ENCODE measurements at places on chromosomes 12 and 14.

- DNase-seq: no peak
These were observed 113.2 kb downstream of the DENND5B start for GRCh38 chr12:31477687-31478086.

DNA sequence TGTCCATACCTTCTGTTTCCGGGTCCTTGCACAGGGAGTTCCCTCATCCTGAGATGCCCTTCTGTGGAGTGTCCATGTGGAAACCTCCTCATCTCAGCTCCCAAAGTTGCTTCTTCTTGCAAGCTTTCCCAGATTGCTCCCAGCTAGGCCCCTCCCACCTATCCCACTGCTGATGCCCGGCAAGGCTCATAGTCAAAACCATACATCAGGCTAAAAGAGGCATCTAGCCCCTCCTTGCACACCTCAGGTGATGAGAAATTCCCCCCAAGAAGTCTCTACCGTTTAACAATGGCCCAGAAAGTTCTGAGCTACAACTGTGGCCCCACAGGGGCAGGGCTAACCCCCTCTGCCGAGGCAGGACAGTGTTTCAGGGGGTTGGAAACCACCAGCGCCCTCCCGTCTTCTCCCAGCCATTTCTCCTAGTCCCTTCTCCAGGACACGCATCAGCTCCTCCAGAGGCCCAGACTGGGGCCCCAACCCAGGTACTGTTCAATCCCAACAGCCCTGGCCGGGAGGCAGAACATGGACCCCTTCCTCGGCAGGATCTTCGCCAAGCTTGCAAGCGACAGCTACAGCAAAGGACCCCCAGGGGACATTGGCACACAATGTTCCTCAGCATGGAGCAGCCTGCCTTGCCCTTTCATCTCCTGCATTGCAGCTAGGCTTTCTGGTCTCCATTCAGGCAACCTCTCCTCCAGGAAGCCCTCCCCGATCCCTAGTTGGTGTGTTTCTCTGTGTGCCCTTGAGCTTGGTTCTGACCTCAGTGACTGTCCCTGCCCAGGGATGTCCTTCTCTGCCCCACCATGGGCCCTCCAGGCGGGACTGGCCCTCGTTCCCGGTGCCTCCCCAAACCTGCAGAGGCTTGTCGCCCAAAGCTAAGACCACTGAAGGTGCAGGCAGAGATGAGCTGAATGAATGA is 4.5 kb upstream of the BEGAIN start:
- DNase-seq: no peak

DNA sequence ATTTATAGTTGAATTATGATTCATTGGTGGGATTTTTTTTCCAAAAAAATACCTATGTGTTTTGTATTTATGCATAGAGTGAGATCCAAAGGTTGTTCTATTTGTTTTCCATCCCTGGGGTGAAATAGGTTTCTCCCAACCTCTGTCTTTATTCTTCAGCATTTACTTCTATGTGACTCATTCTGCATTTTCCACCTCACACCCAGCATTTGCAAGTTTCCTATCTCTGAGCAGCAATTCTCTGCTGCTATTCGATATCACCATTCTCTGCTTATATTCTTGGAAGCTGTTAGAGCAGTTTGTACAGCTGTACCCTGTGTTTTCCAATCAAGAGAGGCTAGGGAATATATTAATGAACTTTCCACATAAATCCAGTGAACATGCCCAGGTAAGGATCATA is 538.9 kb downstream of the SNAPC1 start:
- DNase-seq: no peak

DNA sequence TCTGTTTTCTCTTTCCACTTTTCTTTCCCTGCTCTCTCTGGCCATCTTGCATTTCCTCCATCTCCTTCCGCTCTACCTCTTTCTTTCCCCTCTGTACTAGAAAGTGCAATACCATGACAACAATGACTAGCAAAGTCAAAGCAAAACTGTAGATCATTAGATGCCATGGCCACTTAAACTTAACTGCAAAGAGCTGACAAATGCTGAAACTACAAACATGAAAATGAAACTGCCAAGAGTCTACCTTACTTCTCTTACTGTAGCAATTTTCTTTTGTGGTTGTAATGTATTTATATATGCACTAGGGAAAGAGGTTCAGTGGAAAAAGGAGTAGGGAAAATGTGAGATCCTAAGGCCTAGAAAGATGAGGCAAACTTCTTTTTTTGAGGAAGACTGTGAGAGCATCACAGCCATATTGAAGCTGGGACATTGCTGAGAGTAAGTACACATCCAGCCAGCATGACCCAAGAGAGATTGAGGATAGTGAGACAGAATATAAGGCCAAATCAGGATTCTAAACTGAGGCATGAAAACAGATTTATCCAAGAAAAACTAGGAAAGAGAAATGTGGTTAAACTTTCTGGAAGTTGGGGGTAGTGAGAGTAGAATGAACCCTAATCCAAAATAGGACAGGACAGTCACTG is 276.6 kb upstream of the NAV3 start:
- no peak for DNase-seq

- DNase-seq: no peak
These were observed 106.1 kb downstream of the ZFP36L1 start for GRCh38 chr14:68686724-68687123.

DNA sequence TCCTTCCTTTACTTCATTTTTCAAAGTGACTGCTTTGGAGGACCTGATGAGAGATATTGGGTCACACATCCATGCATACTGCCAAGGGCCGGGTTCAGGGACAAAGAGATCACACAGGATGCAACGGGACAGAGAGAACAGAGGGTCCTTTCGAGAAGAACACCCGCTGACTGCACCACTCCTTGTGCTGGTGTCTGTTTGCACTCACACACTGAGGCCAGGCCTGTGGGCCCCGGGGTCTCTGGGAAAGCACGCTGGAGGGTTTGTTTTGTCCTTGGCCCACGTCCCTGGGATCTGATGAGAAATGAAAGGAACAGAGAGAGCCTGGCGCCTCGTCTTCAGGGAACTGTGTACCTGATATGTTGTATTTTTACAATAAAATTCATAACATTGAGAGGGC is 42.2 kb downstream of the PAH start:
- no peak for DNase-seq

DNA sequence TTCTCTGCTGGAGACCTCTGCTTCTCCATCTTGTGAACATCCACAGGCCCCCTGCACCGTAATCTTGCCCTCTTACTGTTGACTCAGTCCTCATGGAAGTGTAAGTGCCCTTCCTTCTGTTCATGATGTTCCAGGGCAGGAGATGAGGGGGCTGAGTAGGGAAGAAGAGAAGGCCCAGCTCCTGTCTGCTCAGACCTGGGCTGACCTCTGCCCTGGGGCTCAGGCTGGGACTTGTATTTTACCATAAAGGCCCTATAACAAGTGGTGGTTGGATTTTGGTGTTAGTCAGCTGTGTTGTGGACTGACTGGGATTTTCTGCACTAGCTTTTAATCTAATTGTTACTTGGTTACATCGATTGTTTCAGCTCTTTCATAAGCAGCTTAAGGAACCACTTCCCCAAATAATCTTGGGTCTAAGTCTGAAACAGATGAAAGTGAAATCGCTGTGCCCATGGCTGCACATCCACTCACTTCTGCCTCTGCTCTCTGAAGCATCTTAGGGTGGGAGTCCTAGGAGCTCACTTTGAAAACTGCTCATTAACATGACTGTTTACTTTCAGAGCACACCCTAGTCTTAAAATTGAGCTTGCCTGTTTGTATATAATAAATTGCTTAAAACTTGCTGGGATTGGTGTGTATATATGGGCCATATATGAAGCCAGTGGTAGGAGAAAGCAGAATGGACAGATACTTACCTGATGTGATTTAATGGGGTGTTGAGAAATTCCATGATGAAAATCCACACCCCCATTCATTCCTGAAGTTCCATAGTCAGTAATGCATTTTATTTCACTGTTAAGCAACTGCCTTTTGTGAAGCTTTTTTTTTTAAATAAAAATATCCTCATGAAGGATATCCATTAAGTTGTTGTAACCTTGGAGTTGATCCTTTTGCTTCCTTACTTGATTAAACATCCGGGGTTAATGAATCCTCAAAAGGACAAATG is 17.7 kb downstream of the C12orf71 start:
- DNase-seq: no peak

DNA sequence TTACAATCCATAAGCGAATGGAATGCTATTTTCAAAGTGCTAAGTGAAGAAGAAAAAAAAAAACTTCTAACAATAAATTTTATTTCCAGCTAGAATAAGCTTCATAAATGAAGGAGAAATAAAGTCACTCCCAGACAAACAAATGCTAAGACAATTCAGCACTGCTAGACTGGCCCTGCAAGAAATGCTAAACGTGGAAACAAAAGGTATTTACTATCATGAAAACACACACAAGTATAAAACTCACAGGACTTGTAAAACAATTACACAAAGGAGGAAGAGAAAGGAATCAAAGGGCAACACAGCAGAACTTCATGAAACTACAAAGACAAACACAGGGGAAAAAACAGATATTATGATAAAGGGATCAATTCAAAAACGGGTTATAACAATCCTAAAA is 85.8 kb upstream of the NELL2 start:
- no peak for DNase-seq

GRCh38 chr12:22034709-22035506 is 11.1 kb upstream of the CMAS start:
- no peak for DNase-seq

DNA sequence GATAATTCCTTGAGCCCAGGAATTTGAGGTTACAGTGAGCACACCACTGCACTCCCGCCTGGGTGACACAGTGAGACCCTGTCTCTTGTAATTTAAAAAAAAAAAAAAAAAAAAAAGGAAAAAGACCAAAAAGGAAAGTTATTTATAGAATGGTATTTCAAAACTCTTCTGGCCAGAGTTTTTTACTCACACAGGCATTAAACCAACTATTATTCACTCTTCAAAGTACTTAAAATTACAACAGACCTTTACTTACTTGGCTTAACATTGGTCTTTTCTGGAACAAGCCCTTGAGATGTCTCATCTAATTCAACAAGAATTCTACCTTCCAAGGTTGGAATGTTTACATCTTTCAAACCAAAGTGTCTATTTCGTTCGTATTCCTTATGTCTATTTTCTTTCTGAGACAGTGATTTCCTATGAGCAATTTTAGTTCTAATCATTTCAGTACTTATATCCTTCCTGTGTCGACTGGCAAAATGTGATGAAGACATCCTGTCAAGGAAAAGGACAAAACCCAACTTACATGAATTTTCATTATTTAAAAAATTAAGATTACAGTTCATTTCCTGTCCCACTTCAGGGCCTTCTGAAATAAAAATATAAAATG is 2.6 kb downstream of the DLGAP5 start:
- no peak for DNase-seq

GRCh38 chr14:100770605-100771120 is 44.0 kb downstream of the DLK1 start:
- DNase-seq: no peak

- DNase-seq: no peak
These were observed 5.1 kb upstream of the CNIH1 start for GRCh38 chr14:54446161-54446693.

GRCh38 chr12:22856178-22856577 is 231.2 kb downstream of the ETNK1 start:
- no peak for DNase-seq

- DNase-seq: no peak
These were observed 130.3 kb downstream of the CEP83 start for GRCh38 chr12:94329366-94329765.

DNA sequence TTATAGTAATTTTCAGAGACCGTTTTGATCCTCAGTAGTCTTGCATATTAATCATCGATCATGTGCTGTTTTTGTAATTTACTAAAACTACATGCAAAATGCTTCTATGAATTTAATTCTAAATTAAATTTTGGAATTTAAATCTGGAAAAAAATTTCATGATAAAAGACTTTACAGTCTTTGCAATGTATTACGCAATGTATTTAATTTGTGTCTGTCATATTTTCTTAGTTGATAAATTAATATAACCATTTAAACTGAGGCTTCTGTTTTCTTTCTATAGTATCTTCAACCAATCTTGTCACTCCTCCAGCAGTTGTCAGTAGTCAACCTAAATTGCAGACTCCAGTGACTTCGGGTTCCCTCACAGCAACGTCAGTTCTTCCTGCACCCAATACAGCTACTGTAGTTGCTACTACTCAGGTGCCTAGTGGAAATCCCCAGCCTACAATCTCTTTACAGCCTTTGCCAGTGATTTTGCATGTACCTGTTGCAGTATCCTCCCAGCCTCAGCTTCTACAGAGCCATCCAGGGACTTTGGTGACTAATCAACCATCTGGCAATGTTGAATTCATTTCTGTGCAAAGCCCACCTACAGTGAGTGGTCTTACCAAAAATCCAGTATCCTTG is 94.8 kb downstream of the ATF7IP start:
- no peak for DNase-seq

DNA sequence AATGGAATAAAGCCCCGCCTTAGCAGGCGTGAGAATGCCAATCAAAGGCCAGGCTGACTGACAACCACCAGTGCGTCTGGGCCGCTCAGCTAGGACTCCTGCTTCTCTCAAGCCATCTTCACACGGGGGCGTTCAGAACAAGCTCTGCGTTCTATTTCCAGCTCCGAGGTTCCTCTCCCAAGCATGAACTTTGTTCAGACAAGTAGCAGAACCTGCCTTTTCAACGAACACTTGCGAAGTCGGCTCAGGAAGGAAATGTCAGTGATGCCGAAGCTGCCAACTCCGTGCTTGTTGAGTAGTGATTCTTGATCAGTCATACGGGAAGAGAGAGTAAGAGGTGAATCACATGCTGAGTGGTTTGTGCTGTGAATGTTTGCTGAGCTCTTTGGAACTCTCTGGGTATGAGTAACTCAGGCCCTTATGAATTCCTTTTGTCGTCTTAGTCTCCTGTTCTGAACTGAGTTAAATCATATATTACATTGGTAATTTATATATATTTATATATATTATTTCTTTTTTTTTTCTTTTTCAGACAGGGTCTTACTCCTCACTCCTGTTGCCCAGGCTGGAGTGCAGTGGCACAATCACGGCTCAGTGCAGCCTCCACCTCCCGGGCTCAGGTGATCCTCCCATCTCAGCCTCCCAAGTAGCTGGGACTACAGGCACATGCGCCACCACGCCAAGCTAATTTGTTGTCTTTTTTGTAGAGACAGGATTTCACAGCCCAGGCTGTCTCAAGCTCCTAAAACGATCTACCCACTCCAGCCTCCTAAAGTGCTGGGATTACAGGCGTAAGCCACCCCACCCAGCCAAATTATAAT is 29.4 kb upstream of the BCL7A start:
- peak; percentile 49 for DNase-seq

GRCh38 chr12:115132145-115132544 is 448.2 kb upstream of the TBX3 start:
- DNase-seq: no peak

DNA sequence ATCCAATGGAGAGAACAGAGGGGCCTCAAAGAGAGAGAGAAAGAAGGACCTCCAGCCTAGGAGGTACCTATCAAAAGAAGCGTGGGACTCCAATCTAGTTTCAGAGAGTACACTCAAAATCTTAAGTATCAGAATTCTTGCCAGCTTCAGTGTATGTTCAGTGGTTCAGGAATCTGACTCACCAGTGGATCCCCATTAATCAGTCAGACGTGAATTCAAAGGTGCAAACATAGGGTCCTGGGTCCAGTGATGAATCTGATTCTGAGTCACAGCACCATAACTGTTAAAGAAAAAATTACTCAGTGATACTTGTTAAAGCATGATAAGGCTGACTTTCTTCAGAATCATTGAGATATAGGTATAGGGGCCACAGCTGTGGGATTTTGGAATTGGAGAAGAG is 33.2 kb downstream of the ETNK1 start:
- no peak for DNase-seq

GRCh38 chr14:83071888-83072501 is 1538.3 kb upstream of the SEL1L start:
- DNase-seq: no peak

Data from stimulated activated CD4-positive, alpha-beta T cell treated with anti-CD3 and anti-CD28 coated beads, Interleukin-12 subunit alpha, Interleukin-12 subunit beta, amount 100 ng/mL, for 4 hours (primary cell).